Mesendoderm (in vitro differentiated cells): ENCODE measurements at places on chromosomes 1 and 21.

DNA sequence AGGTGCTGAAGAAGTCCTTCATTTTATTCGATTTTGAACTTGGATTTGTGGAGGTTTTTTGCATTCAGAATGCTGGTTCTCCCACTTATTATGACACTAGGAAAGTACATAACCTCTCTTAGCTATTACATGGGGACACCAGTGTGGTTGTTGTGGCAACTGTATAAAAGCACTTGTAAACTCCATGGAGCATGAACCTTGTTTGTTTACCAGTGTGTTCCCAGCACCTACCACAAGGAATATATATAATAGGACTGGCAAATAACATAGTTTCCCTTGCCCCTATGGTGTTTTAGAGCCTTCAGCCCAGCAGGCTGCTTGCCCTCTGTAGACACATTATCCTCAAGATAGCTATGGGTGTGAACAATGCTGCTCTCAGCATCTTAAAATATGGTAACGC, 43.1 kb downstream of the RASSF5 start:
- no peak for DNase-seq

GRCh38 chr1:50357186-50357585, 66.1 kb downstream of the DMRTA2 start:
- no peak for DNase-seq

GRCh38 chr1:8307628-8308027, 10.3 kb upstream of the SLC45A1 start:
- DNase-seq: no peak

- no peak for DNase-seq
Measured at GRCh38 chr21:44714905-44715304, 3.5 kb upstream of the TSPEAR start.

DNA sequence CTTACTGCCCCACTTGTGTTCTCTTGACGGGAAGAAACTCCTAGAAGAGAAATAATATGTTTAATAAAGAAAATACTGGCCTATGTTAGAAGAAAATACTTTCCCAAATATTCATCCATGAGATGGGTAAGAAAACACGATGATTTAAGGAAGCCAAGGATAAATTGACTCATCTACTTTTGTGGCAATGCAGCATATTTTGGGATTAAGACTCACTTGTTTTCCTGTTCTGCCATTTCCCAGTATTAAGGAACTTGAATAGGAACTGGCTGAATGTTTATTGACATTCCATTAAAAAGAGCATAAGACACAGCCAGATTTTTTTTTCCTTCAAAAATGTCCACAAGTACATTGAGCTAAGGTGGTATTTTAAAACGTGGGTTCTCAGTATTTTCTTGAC, 10.9 kb upstream of the ADAMTS5 start:
- DNase-seq: no peak

GRCh38 chr1:179017383-179018326, 8.0 kb upstream of the FAM20B start:
- DNase-seq: no peak

GRCh38 chr1:223780318-223780717, 65.4 kb downstream of the TP53BP2 start:
- DNase-seq: no peak

GRCh38 chr1:110672753-110673108, 2.0 kb downstream of the KCNA3 start:
- DNase-seq: no peak

- DNase-seq: no peak
Measured at GRCh38 chr1:194060481-194060880, 874.1 kb upstream of the B3GALT2 start.

- DNase-seq: peak; percentile 68
Measured at GRCh38 chr1:101150670-101151069, 86.1 kb upstream of the S1PR1 start.
